GOT3 (cell line): ENCODE measurements at places on chromosomes 3 and 15.

- DNase-seq: no peak
Measured at GRCh38 chr3:189369636-189370035, 197.9 kb downstream of the TPRG1 start.

DNA sequence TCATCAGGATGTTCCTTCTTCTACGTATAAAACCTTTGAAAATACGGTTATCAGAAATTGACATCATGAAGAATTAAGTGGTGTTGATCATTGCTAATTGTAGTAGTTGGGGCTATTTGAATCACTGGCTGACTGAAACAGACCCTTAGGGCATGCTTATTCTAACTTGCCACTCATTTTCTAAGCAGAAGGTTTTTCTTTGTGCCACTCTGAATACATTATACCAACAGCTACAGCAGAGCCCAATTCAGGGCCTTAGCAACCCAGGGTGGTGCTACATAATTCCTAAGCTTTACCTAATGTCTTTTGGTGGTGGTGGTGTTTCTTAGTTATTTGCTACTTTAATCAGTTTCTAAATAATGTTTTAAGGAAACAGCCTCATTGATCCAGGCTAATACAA lies 524.2 kb downstream of the NLGN1 start:
- no peak for DNase-seq

DNA sequence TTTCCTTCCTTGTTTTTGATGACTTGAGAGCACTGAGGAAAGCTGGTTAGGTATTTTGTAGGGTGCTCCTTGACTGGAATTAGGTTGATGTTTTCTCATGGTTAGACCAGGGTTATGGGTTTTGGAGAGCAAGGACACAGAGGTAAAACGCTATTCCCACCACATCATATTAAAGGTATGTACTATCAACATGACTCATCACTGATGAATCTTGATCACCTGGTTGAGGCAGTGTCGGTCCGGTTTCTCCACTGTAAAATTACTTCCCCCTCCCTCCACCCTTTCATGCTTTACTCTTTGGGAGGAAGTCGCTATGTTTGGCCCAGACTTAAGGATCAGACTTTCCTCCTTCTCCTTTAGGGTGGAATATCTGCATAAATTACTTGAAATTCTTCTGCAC lies 201.6 kb downstream of the EDEM1 start:
- DNase-seq: no peak

GRCh38 chr3:32453346-32453745 lies 49.3 kb downstream of the CMTM6 start:
- no peak for DNase-seq

DNA sequence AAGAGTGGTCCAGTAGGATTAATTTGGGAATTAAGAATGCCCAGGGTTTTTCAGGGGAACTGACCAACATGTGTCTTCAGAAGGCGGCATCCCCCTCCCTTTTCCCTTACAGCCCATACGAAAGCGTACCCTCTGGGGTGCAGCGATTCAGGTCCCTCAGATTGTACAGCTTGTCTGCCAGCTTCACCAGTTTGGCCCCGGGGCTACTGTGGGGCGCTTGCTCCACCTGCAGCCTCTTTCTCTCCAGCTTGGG lies 848 bp downstream of the HDDC3 start:
- no peak for DNase-seq

- DNase-seq: no peak
Measured at GRCh38 chr3:62672270-62672987, 202.8 kb downstream of the CADPS start.

DNA sequence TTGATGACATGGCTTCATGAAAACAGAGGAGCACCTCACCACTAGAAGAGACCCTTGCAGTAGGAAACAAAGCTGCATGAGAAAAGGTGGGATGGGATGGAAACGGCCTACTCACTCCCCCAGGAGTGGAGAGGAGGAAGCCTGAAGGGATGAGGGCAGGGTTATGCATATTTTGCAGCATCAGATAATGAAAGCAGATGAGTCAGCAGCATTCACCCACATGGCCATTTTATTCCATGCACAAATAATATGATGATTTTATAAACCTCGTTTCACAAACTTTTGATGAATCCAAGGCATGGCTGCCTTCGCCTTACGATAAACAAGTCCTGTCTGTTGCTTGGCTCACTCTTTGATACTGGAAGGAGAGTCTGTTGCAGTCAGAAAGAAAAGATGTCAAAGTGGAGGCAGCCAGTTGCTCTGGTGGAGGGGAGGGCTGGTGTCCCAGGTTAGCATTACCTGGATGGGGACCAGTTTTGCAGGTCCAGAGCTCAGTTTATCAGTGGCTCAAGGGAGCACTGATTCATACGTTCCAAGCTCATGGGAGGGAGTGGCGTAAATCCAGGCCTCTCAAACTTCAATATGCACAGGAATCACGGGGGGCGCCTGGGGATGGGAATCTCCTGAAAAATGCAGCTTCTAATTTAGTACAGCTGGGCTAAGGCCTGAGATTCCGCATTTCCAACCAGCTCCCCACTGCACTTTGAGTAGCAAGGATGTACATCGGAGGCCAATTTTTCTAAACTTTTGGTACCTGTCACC lies 9.2 kb upstream of the EHD4 start:
- no peak for DNase-seq

- no peak for DNase-seq
Measured at GRCh38 chr3:125118600-125118999, 62.8 kb upstream of the HEG1 start.

DNA sequence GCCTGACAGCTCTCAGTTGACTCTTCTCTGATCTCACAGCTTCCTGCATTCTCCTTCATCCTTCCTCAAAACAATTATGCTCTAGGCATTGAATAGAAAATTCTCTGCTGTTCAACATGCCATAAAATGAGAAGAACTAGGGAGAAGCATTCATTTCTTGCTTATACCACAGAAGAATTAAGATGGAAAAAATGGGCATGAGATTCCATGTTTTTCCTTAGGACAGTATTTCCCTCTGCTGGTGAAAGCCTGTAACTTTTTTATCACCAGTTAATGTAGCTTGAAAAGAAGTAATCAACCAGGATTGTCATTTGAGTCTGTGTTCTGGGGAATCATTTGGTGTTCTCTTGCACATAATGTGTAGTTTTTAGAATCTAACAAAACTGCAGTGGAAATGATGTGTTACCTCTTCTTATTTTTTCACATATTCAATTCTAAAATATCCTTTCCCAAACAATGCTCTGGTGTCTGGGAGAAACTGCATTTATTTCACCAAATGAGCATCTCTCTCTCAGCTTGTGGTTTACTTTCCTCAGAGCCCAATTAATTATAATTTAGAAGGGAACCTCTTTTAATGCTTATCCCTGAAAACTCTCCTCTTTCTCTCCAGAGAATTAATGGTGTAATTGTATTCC lies 92.8 kb upstream of the DCBLD2 start:
- no peak for DNase-seq

DNA sequence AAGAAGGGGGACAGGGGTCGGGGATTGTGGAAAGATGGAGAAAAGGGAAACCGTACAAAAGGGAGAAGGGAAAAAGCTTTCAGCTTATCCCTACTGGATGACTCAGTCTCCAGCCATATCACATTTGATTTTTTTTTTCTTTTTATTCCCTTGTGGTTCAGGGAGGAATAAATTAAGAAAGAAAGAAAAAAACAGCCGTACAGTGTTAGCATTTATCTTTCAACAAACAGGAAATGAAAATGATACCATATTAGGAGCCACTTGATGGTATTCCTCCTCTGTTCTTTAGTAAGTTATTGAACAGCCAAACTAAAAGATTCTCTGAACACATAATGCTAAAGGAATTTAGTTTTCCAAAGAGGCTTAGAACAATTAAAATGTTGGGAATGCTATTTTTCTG lies 594.4 kb downstream of the FOXP1 start:
- DNase-seq: no peak

- DNase-seq: no peak
Measured at GRCh38 chr3:52155912-52156311, 1.7 kb upstream of the POC1A start.

DNA sequence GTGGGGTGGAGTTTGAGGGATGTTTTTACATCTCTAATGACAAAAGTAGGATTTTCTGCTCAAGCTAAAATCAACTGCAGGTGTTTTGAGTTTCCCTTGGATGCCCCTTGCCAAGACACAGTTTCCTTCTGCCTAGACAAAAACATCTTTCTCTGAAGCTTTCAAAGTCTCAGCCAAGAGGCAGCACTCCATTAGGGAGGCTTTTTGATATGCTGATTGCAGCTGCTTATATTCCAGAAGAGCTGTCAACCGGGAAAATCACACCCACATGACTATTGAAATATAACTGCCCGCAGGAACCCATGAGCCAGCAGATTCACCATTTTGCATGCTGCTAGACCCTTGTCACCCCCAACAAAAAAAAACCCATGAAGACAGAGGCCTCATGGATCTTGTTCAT lies 27.5 kb upstream of the ZNF148 start:
- no peak for DNase-seq

DNA sequence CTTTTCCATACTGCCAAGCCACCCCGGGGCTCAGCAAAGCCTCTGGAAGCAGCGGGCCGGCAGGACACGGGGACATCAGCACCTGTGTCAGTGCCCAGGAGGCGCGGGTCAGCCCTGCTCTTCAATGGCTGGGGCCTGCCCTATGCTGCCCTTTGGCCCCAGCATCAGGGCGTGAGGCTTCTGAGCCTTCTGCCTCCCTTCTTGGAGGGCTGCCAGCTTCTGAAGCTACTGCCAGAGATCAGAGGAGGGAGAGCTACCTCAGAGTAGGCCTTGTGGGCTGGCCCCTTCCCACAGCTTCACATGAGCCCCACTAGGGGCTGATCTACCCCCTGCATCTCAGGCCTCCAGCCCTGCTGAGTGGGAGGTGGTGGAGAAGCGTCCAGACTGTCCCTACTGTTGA lies 13.0 kb upstream of the TMEM115 start:
- no peak for DNase-seq

- DNase-seq: no peak
Measured at GRCh38 chr3:61132062-61132461, 119.2 kb downstream of the FHIT start.

DNA sequence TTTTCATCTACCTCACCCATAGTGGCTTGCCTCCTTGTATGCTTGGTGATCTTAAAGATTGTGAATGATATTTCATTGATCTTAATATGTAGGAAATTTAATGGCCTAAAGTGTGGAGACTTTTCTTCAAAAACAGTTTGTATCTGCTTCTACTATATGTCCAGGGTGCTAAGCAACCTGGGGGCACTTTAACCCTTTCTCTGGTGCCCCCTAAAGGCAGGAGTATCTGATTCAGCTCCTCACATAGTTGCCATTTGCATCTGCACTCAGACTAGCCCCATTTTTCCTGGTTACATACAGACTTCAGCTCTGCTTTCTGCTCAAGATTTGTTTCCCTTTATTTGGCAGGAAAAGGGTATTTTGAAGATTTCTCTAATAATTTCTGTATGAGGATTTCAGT lies 5.2 kb upstream of the PFN2 start:
- DNase-seq: no peak

DNA sequence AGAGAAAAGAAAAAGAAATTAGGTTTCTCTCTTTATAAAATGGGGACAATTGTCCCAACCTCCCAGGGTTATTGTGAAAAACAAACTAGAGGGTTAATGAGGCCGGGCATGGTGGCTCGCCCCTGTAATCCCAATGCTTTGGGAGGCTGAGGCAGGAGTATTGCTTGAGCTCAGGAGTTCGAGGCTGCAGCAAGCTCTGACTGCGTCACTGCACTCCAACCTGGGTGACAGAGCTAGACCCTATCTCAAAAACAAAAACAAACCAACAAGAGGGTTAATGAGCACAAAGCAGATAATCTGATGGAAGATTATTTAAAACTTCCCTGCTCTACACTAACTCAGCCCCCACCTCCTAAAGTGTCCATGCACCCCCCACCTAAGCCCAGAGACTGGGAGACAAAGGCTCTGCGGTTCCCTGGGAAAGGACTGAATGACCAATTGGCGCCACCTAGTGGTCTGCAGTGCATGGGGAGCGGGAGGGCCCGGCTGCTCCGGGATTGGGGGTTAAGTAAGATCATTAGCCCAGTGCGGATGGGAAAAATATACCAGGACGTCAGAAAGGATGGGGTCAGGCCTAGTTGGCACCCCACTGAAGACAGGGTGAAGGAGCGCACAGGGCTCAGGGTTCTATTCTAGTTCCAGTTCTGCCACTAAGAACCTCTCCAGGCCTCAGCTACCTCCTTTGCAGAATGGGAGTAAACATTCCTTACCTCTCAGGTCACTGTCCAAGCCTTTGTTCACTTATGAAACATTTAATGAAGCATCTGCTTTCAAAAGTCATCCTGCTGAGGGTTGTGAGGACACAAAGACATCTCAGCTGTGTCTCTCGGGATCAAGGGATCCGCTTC lies 15.6 kb downstream of the PIF1 start:
- DNase-seq: no peak

GRCh38 chr3:61233746-61234145 lies 17.5 kb downstream of the FHIT start:
- DNase-seq: no peak

DNA sequence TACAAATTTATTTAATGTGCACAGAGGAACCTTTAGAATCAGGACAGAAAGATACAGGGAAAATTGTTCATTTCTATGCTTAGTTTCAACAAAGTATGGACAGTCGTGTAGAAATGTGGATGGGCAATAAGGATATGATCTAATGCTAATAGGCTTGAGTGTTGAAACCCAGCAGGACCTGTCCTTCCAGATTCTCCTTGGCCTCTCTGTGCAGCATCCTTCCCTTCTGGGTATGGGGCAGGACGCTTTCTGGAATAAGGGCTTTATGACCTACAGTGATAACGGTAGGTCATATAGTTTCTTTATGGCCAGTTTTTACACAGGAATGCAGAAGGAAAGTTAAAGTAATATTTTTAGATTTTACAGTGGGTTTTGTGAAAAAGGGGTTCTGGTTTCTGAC lies 698.1 kb downstream of the SI start:
- no peak for DNase-seq

GRCh38 chr3:122355612-122356011 lies 27.4 kb downstream of the MIX23 start:
- no peak for DNase-seq

- DNase-seq: no peak
Measured at GRCh38 chr3:136512381-136512780, 239.8 kb downstream of the STAG1 start.

GRCh38 chr3:171255236-171255806 lies 204.9 kb downstream of the TNIK start:
- no peak for DNase-seq

- no peak for DNase-seq
Measured at GRCh38 chr3:103167850-103168249, 733.0 kb downstream of the ZPLD1 start.

- DNase-seq: no peak
Measured at GRCh38 chr3:159637883-159638542, 350.6 kb upstream of the IL12A start.

GRCh38 chr3:53643757-53644156 lies 149.3 kb downstream of the CACNA1D start:
- no peak for DNase-seq

- no peak for DNase-seq
Measured at GRCh38 chr3:138786788-138787271, 47.9 kb downstream of the PIK3CB start.
